Calu3 (cell line): ENCODE measurements at places on chromosomes 16 and 17.

GRCh38 chr16:51132490-51133115 is 18.5 kb downstream of the SALL1 start:
- no peak overlapping the region for H3K4me3 ChIP-seq
- peaks cover 68% of the 10 kb centered on the region for H3K27me3 ChIP-seq
- no peaks in the 10 kb centered on the region for H3K4me1 ChIP-seq
- no peaks in the 10 kb centered on the region for H3K36me3 ChIP-seq

- no peaks in the 10 kb centered on the region for H3K27me3 ChIP-seq
- DNase-seq: no peak
- no peak overlapping the region for H3K4me3 ChIP-seq
- H3K27ac ChIP-seq: no peak overlapping the region
Observed at GRCh38 chr17:67511012-67511411, 133.9 kb downstream of the PITPNC1 start.

DNA sequence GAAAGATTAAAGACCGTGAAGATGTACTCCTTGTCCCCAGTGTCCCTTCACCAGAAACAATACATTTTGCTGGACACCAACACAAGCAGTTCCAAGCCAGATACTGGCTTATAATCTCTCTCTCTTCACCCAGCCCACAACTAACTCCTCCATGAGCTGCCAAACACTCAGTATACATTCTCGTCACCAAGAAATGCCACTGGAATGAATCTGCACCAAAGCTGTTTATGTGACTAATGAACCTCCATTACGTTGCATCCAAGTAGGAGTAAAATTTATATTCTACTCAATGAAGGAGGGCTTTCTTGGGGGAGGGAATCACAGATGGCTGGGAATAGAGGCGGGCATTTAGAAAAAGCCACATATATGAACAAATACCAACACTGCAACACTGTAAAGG is 20.9 kb upstream of the SOX9 start:
- no peaks in the 10 kb centered on the region for H3K4me1 ChIP-seq
- H3K4me3 ChIP-seq: no peak overlapping the region
- H3K27ac ChIP-seq: no peak overlapping the region
- peaks cover 29% of the 10 kb centered on the region for H3K27me3 ChIP-seq
- no peaks in the 10 kb centered on the region for H3K36me3 ChIP-seq
- no peak for DNase-seq

GRCh38 chr17:33459078-33459940 is 166.2 kb upstream of the ASIC2 start:
- peaks cover 61% of the 10 kb centered on the region for H3K27me3 ChIP-seq
- no peak overlapping the region for H3K27ac ChIP-seq
- H3K4me1 ChIP-seq: no peaks in the 10 kb centered on the region
- H3K4me3 ChIP-seq: no peak overlapping the region
- DNase-seq: no peak
- no peaks in the 10 kb centered on the region for H3K36me3 ChIP-seq

DNA sequence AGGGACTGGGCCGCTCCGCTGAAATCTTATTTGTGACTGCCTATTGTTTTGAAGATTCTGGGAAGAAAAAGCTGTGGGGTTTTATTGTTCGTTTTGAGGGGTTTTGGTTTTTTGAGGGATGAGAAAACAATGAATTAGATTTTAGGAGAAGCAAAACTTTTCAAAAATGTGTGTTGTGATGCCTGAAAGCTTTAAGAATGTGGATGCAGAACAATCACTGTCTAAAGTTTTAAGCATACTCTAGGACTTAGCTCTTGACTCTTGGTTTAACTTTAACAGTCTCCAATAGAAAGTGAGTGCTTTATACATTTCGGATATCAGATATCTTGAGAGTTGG is 899 bp downstream of the CFAP52 start:
- no peak overlapping the region for H3K4me3 ChIP-seq
- H3K4me1 ChIP-seq: peaks cover 14% of the 10 kb centered on the region
- H3K27ac ChIP-seq: no peak overlapping the region

GRCh38 chr16:50437769-50438437 is 69.1 kb upstream of the BRD7 start:
- no peaks in the 10 kb centered on the region for H3K4me1 ChIP-seq
- H3K27me3 ChIP-seq: peaks cover 64% of the 10 kb centered on the region
- no peak overlapping the region for H3K27ac ChIP-seq
- no peaks in the 10 kb centered on the region for H3K36me3 ChIP-seq
- H3K4me3 ChIP-seq: no peak overlapping the region

DNA sequence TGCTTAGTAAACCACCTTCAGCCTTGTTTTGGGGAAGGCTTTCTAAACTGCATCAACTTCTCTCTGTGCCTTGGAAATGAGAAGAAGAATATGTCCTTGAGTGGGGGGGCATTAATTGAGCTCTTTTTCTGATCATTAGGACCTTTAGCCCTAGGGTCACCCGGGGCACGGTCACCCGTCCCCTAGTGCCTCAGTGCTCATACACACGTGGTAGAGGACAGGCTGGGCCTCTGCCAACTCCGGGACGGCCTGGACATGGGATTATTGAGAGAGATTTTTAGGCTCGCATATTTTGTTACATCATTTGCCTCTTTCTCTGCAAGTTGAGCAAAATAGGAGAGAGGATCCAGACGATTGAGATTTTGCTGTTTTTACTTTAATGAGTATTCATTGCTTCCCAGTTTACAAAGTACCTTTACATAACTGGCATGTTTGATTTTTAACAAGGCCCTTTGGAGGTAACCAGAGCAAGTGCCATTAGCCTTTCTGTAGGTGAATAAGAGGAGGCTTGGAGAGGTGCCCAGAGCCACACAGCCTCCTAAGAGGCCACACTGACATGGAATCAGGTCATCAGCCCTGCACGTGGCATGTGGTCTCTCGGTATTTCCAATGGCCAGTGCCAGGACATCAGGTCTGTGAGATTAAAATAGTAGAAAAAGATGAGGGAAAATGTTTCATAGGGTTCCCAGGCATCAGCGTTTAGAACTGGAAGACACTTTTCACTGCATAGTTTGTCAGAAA is 11.1 kb downstream of the PMM2 start:
- H3K36me3 ChIP-seq: peaks cover 99% of the 10 kb centered on the region
- H3K27ac ChIP-seq: no peak overlapping the region
- H3K4me3 ChIP-seq: no peak overlapping the region
- DNase-seq: no peak
- H3K27me3 ChIP-seq: no peaks in the 10 kb centered on the region

GRCh38 chr17:61490540-61490975 is 38.3 kb downstream of the TBX4 start:
- H3K4me1 ChIP-seq: peaks cover 5% of the 10 kb centered on the region
- DNase-seq: no peak
- H3K4me3 ChIP-seq: no peak overlapping the region
- H3K27ac ChIP-seq: no peak overlapping the region
- peaks cover 1% of the 10 kb centered on the region for H3K27me3 ChIP-seq

DNA sequence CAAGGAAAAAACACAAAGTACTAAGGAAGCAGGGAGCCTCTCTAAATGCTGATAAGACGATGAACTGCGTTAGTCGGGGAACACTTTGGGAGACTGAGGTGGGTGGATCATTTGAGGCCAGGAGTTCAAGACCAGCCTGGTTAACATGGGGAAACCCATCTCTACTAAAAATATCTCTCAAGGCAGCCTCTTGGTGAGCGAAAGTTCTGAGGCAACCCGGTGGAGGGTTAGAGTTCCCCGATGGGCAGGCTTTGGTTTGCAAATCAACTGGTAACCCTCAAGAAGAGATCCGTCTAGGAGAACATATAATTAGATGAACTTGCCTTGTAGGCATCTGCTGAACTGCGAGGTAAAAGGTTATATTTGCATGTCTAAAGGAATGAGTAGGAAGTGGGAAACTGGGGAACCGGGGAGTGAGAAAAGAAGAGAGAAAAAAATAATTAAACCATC is 44.6 kb downstream of the WSB1 start:
- no peak for DNase-seq
- H3K27ac ChIP-seq: no peak overlapping the region
- H3K4me1 ChIP-seq: peaks cover 19% of the 10 kb centered on the region
- H3K27me3 ChIP-seq: no peaks in the 10 kb centered on the region

GRCh38 chr16:84032458-84033178 is 10.0 kb downstream of the SLC38A8 start:
- no peaks in the 10 kb centered on the region for H3K36me3 ChIP-seq
- peaks cover 80% of the 10 kb centered on the region for H3K27me3 ChIP-seq
- H3K27ac ChIP-seq: no peak overlapping the region
- H3K4me1 ChIP-seq: no peaks in the 10 kb centered on the region
- DNase-seq: no peak
- no peak overlapping the region for H3K4me3 ChIP-seq

- no peaks in the 10 kb centered on the region for H3K27me3 ChIP-seq
- H3K27ac ChIP-seq: no peak overlapping the region
- H3K4me1 ChIP-seq: no peaks in the 10 kb centered on the region
- H3K4me3 ChIP-seq: no peak overlapping the region
- H3K36me3 ChIP-seq: no peaks in the 10 kb centered on the region
- no peak for DNase-seq
Observed at GRCh38 chr16:17944345-17944744, 392.2 kb downstream of the NPIPA8 start.

- H3K27me3 ChIP-seq: peaks cover 23% of the 10 kb centered on the region
- H3K36me3 ChIP-seq: no peaks in the 10 kb centered on the region
- no peak overlapping the region for H3K4me3 ChIP-seq
Observed at GRCh38 chr17:57242148-57242547, 14.2 kb upstream of the MSI2 start.

DNA sequence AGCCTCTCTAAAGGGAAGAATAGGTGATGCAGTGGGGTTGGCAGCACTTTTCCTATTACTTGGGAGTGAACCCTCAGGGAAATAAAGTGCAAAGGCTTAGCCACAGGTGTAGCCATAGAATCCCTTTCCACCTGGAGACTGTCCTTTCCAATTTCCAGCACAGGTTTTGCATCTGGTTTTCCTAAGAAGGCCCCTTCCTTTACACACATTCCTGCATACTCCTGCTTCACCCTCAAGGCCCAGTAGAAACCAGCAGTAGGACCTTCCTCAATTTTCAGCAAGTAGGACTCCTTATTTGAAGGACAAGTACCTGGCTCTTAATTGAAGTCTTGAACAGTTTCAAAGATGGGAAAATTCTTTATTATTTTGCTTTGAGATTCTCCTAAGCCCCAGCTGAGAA is 171.8 kb upstream of the TBX2 start:
- no peaks in the 10 kb centered on the region for H3K4me1 ChIP-seq
- no peak overlapping the region for H3K27ac ChIP-seq
- DNase-seq: no peak
- no peaks in the 10 kb centered on the region for H3K36me3 ChIP-seq
- H3K4me3 ChIP-seq: no peak overlapping the region
- no peaks in the 10 kb centered on the region for H3K27me3 ChIP-seq

DNA sequence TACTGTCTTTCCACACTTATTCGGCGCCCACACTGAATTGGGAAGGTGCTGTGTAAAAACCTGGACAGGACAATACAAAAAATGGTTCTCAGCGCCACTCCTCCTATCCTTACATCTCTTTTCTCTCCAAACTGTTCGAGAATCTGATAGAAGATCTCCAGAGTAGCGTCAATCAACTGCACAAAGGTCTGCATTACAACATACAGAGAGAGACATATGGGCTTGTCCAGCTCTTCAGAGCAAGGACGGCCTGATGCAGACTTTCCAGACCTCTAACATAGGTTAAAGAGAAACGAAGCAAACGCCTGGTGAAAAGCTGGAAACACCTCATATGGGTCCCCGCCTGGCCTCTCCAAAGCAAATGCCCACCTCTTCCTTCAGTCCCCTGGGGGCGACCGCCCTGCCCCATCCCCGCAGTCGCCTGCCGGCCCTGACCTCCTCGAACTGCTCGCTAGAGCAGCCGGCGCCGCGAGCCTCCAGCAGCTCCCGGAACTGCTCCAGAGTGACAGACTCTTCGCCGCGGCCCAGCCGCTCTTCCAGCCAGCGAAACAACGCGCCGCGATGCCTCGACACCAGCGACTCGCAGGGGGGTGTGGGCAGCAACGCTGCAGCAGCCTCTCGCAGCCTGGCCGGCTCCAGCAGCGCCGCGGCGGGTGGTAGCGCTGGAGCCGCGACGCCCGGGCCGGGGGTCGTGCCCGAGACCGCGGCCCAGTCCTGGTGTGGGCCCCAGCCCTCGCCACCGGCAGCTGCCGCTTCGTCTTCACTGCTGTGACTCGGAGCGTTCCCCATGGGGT is 526 bp downstream of the ZZEF1 start:
- peak overlapping the region; percentile 90 for H3K4me3 ChIP-seq
- H3K4me1 ChIP-seq: peaks cover 29% of the 10 kb centered on the region
- H3K27me3 ChIP-seq: no peaks in the 10 kb centered on the region
- peak; percentile 6 for DNase-seq

DNA sequence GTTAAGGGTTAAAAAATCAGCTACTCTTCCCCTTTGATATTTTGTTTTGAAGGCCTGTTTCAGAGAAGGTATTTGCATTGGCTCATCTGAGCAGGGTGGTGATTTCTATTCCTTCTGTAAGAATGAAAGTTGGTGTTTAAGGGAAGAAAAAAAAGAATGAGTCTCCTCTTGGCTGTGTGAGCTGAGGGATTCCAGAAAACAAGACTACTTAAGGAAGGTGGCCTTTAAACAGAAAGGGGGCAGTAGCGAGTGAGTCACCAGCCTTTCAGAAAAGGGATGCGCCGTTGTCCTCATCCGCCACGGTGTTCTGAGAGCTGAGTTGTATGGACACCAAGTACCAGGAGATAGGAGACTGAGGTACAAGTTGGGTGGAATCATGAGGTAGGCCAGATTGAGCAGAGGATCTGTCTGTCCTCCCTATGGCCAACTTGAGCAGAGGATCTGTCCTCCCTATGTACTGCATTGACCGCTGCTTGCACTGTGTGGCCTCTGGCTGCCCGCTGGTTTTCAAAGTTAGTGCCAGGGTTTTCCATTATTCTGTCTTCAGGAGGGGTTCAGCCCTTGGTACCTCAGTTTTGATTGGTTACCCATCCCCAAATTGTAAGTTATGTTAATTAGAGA is 8.2 kb downstream of the PRKCA start:
- H3K4me1 ChIP-seq: peaks cover 68% of the 10 kb centered on the region
- H3K4me3 ChIP-seq: no peak overlapping the region
- no peaks in the 10 kb centered on the region for H3K27me3 ChIP-seq
- H3K27ac ChIP-seq: no peak overlapping the region
- DNase-seq: no peak
- H3K36me3 ChIP-seq: peaks cover 69% of the 10 kb centered on the region

GRCh38 chr17:37671824-37672547 is 28.7 kb upstream of the DDX52 start:
- DNase-seq: no peak
- H3K27ac ChIP-seq: no peak overlapping the region
- H3K4me1 ChIP-seq: no peaks in the 10 kb centered on the region
- no peaks in the 10 kb centered on the region for H3K36me3 ChIP-seq
- peaks cover 3% of the 10 kb centered on the region for H3K27me3 ChIP-seq

DNA sequence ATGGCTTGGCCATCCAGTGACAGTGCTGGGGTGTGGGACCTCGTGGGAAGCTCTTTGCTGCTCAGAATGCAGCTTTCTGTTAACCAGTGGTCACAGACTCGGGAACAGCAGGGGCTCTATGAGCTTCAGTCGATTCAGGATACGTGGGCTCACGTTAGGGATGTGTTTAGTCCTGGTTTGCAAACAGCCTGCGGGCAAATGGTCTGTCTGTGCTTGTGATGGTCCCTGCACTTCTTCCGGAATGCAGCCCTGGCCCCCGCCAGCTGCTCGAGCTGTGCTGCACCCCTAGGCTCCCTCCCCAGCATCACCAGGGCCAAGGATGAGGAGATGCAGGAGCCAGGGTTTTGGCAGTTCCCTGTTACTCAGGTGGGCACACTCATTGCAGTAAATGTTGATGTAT is 172.8 kb upstream of the CHMP6 start:
- no peaks in the 10 kb centered on the region for H3K4me1 ChIP-seq
- H3K4me3 ChIP-seq: no peak overlapping the region
- peaks cover 16% of the 10 kb centered on the region for H3K36me3 ChIP-seq
- H3K27me3 ChIP-seq: no peaks in the 10 kb centered on the region
- no peak overlapping the region for H3K27ac ChIP-seq
- DNase-seq: no peak

- H3K4me1 ChIP-seq: peaks cover 24% of the 10 kb centered on the region
- peaks cover 6% of the 10 kb centered on the region for H3K36me3 ChIP-seq
- no peak overlapping the region for H3K4me3 ChIP-seq
- H3K27ac ChIP-seq: no peak overlapping the region
Observed at GRCh38 chr17:81409190-81409935, 14.1 kb downstream of the BAHCC1 start.
